ENCODE measurements at places on chromosomes 2 and 18. TPM values are rescaled to one million over a fixed set of nuclear protein-coding genes. Genes with fewer than 3 reads are reported as not detected.

- DNase-seq = no peak
Measured at GRCh38 chr18:79010802-79011201, 31.2 kb downstream of the SALL3 start.

GRCh38 chr2:24642351-24642750, 150.8 kb downstream of the PTRHD1 start:
- DNase-seq = no peak

- DNase-seq = no peak
Measured at GRCh38 chr2:229350117-229350805, 79.2 kb upstream of the PID1 start.

GRCh38 chr2:149716687-149717086, 129.1 kb upstream of the MMADHC start:
- DNase-seq = no peak

DNA sequence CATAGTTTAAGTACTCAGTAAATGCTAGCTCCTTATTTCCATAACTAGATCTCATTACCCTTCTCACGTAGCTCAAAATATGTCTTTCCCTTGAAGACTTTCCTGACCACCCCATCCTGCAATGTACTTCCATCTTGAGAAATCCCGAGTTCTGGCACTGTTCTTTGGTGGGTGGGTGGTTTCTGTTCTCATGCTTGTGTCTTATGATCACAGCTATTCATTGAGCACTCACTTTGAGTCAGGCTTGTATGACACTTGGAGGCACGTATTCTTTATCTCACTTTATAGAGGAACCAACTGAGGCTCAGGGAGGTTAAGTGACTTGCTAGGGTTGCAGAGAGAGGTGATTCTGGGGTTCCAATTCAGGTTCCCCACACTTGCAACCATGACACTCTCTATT, 9.0 kb upstream of the CLIP4 start:
- DNase-seq = no peak

DNA sequence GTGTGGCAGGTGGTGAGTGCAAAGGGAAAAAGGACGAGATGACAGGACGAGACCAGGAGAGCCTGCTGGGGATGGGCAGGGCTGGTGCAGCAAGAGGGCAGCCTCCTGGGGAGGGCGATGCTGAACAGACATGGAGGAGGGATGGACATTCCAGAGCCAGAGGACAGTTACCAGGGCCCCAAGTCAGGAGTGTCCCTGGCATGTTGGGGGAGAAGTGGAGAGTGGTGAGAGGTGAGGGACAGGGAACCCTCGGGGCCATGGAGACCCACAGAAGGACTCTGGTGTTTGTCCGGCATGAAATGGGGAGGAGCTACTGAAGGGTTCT, 19.0 kb downstream of the MTERF4 start:
- DNase-seq = no peak

GRCh38 chr2:70921031-70921430, 14.7 kb upstream of the ATP6V1B1 start:
- DNase-seq = no peak

DNA sequence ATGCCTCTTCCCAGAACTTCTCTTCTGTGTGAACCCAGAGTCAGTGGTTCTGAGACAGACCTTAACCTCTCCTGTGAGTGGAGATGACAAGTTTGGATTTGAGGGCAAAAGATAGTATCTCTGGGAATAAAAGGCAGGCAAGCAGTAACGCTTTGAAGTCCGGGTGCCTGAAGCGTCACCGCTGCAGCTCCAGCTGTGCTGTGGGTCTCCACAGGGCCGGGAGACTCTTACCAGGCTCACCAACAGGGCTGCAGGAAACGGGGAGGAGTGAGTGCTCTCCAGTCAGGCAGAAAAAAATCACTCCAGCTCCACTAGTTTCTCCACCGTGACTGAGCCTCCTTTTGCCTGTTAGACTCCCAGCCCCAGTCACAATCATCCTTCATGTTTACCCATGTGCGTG, 79.7 kb upstream of the MAP4K4 start:
- no peak for DNase-seq

Gene CDH19
- polyA plus RNA-seq = 0.92 TPM

Gene ERICH2
- polyA plus RNA-seq = 0.56 TPM

Gene CABYR
- 2.7 TPM for polyA plus RNA-seq

Data from hindlimb muscle (tissue), 1 donor.